ENCODE measurements at places on chromosomes 6 and 20.

DNA sequence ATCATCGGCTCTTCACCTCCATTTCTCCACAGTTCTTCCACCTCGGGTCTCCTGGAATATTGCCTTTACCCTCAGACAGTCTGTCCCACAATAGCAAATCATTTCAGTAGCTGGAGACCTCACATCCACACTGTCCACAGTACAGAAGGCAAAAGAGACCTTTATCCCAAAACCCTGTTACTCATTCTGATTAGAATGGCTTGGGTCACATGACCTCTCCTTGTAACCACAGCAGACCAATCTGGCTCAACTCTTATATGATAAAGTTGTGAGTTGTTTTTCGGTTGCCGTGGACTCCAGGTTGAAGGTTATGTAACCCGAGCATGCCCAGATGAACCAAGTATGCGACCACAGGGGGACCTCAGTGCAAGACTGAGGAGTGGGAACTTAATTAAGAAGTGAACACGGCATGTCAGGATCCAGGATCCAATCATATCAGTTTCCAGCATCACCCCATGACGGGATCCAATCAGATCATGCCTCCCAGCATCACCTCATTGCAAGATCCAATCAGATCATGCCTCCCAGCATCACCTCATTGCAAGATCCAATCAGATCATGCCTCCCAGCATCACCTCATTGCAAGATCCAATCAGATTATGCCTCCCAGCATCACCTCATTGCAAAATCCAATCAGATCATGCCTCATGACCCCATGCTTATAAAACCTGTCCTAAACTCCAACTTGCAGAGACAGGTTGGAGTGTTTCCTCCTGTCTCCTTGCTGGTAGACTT, 68.7 kb downstream of the LY86 start:
- DNase-seq = no peak

GRCh38 chr6:156396791-156397418, 380.3 kb upstream of the ARID1B start:
- DNase-seq = no peak

DNA sequence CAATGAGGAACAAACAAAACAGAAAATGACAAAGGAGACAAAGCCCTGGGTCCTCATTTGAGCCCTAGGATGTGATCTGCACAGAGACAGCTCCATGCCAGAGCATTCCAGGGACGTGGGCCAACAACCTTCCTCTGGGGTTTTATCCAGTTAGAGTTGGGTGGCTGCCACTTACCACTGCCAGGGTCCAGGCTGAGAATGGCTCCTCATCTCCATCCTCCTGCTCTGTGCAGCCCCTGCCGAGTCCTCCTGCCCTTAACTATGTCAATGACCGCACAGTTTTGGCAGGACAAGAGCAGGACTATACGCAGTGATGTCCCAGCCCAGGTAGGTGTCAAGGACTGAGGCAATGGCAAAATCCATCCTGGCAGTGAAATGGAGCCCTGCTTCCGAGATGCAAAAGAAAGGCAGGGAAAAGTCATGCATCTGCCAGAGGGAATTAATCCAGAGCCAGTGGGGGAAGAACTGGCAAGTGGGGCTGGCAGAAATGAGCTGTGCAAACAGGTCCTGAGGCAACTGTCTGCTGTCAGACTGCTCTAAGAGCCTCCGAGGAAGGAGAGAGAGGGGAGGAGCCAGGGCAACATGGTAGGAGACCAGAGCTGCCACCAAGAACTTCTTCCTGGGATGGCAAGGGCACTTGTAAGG, 449.4 kb downstream of the PTPRT start:
- DNase-seq = no peak

GRCh38 chr6:14060971-14061370, 56.6 kb upstream of the CD83 start:
- DNase-seq = no peak

- no peak for DNase-seq
These were observed 427.3 kb upstream of the FLRT3 start for GRCh38 chr20:14764511-14765369.

GRCh38 chr6:6872459-6873344, 235.1 kb upstream of the RREB1 start:
- no peak for DNase-seq

- DNase-seq = peak; percentile 90
These were observed 31.6 kb upstream of the NOTCH4 start for GRCh38 chr6:32255199-32256153.

- no peak for DNase-seq
These were observed 9.8 kb upstream of the PNISR start for GRCh38 chr6:99434702-99435530.

Measured in sigmoid colon (tissue), 7 donors.